ENCODE measurements at places on chromosomes 5 and 9.

DNA sequence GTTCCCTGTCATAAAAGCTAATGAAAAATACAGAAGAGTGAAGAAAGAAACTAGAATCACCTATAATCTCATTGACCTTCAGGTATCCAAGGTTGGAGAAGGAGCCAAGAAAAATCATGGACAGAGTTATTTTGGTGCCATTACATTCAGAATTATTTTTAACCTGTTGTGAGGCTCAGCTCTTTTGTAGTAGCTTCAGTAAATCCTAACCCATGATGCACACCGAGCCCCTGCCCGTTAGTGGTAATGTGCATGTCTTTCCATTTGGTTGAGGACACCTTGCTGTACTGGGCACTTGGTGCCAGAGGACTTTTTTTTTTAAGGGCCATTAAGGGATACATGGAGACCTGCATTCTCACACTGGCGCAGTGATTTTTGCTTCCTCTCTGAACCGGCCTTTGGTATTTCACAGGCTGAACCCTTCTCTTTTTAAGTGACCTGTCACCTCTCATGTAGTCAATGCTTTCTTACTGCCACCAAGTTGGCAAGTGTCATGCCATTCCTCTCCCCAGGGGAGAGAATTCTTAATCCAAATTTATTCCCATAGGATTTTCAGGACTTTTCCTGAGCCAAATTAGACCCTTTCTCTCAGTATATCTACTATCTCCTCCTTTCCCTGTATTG is 125.6 kb downstream of the SMARCA2 start:
- DNase-seq = no peak

DNA sequence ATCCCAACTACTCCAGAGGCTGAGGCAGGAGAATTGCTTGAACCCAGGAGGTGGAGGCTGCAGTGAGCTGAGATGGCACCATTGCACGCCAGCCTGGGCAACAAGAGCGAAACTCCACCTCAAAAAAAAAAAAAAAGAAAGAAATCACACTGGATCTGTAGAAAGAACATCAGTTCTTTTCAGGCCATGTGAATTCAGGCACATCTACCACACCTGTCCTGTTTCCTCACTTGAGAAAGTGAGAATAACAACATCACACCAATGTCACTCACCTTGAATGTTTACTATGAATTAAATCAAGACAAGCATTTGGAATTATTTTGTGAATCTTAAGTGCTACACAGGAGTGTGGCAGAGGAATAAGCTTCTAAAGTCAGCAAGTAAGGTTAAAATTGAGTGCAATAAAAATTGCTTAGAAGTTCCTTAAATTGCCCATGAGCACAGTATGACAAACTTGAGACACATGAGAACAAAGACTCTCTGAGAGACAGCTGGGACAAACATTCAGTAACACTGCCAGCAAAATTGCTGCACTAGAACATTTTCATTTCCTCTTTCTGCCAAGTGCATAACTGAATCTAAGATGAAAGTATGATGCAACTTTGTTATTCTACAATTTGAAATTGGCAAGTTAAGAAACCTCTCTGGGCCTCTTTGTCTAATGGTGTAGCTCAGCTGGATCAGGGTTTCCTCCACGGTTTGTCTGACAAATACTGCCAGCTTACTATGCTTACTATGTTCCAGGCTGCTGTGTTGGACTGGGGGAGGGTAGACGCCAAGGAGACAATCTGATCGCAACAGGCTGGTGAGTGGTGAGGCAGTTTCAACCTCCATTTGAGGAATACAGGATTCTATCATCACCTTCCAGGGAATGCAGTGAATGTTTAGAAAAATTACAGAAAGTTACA is 1.9 kb upstream of the RIC1 start:
- DNase-seq = no peak

DNA sequence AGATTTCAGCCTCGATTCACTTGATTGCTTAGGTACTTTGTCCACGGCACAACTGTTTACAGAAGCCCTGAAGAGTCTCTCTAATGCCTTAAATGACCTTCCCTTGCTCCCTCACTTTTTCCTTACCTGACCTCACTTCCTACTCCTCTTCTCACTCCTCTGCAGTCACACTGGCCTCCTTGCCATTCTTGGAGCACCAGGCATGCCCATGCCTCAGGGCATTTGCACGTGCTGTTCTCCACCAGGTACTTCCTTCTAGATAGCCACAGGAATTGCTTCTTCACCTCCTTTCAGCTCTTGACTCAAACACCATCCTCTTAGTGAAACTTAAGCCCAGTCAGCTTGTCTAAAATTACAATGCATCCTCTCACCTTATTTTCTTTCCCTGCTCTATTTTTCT is 52.4 kb upstream of the TRAF1 start:
- no peak for DNase-seq

DNA sequence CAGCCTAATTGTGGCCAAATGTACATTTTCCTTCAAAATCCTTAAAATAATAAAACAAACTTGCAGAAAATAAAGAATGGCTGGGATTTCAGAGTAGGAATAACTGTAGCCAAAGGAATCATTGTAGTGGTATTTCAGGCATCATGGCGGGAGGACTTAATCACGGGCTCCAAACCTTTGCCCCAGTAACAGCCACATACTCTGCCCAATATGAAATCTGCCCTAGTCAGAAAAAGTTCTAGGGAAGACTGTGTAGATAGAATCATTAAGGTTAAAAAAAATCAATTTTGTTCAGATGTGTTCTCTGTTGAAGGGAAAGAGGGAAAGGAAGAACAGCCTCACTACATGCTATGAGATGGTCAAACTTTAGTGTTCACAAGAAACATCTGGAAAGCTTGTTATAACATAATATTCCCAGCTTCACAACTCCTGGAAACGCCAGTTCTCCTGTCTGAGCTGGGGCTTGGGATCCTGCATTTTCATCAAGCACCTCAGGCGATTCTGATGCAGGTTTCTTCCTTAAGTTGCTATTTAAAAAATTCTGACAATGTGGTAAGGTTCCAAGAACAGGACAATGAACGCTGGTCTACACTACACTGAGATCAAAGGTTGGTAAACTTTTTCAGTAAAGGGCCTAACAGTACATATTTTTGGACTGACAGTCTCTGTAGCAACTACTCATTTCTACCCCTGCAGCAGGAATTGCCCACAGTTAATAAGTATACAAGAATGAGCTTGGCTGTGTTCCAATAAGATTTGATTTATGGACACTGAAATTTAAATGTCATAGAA is 87.9 kb downstream of the CEMIP2 start:
- no peak for DNase-seq

- DNase-seq = no peak
Observed at GRCh38 chr5:150774145-150774544, 4.4 kb upstream of the SMIM3 start.

- no peak for DNase-seq
Observed at GRCh38 chr9:92044936-92045335, 70.3 kb downstream of the SPTLC1 start.

- no peak for DNase-seq
Observed at GRCh38 chr5:96391921-96392320, 41.1 kb downstream of the PCSK1 start.

DNA sequence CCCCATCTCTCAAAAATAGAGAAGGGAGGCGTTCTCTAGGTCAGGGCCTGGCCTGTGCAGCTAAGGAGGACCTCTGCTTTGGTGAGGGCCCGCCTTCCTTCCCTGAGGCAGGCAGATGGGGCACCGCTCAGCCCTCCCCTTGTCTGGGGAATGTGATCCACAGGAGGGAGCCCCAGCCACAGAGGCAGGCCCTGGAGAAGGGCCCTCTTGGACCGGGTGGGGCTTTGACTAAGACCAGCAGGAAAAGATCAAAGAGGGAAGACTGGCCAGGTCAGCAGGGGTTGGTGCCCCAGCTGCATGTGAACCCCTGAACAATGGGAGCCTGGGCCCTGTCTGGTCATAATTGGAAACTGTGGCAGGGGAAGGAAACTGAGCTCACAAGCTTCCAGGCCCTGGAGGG is 21.9 kb downstream of the PTPA start:
- DNase-seq = no peak

DNA sequence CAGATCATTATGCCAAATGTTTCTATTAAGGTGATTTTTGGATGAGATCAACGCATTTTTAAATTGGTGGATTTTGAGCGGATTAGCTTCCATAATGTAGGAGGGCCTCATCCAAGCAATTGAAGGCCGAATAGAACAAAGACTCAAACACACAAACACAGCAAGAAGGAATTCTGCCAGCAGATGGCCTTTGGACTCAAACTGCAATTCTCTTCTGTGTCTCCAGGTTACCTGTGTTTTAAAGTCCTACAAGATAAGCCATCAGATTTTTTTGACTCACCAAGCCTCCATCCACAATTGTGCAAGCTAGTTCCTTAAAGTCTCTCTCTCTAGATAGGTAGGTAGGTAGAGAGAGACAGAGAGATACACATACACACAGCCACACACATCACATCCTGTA is 25.5 kb downstream of the CDH6 start:
- DNase-seq = no peak

- DNase-seq = no peak
Observed at GRCh38 chr9:134633362-134634142, 8.1 kb upstream of the COL5A1 start.

GRCh38 chr5:173634465-173634983 is 18.1 kb upstream of the BOD1 start:
- no peak for DNase-seq

- DNase-seq = no peak
Observed at GRCh38 chr5:162242416-162242815, 174.8 kb downstream of the GABRG2 start.

DNA sequence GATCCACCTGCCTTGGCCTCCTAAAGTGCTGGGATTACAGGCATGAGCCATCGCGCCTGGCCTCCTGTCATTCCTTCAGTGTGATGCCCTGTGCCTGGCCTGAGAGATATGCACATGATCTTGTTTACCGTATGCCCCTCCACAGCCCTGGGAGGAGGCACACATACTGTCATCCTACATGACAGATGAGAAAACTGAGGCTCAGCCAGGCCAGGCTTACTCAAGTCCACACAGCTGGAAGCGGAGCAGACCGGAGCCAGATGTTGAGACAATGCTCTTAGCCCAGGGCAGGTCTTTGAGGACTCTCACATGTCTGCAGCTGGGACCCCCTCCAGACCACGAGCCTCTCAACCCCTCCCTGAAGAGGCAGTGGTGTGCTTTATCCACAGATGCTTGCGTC is 38.7 kb upstream of the SH3PXD2B start:
- DNase-seq = no peak

DNA sequence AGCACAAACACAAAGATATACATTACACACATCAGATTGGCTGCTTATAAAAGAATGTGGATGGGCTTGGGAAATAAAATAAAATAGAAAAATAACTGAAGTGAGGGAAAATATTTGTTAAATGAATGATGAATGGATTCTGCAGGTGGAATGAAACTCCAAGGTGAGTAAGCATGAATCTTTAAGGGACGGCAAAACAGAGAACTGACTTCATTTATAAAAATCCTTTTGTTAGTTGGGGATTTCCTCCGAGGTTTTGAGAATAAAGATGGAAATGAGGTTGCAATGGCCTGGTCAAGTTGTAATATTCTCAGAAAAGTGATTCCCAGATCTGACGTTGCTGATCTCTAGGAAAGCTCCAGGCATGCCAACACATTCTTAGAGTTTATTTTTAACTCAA is 20.9 kb upstream of the SEMA6A start:
- no peak for DNase-seq

DNA sequence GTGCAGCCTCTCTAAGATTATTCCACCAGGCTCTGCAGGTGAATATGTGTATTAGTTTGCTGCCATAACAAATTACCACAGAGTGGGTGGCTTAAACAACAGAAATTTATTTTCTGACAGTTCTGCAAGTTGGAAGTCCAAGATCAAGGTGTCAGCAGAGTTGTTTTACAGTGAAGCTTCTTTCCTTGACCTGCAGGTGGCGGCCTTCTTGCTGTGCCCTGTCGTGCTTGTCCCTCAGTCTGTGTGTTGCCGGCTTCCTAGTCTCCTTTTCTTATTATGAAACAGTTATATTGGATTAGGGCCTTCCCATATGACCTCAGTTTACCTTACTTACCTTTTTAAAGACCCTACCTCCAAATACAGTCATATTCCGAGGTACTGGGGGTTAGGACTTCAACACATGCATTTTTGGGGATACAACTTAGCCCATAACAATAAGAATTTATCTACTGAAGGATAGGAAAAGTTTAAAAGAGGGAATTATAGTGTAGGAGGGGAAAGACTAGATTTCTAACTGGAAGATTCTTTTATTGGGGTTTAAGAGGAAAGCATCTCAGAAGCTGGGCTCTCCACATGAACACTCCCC is 97.4 kb downstream of the OSTF1 start:
- no peak for DNase-seq

DNA sequence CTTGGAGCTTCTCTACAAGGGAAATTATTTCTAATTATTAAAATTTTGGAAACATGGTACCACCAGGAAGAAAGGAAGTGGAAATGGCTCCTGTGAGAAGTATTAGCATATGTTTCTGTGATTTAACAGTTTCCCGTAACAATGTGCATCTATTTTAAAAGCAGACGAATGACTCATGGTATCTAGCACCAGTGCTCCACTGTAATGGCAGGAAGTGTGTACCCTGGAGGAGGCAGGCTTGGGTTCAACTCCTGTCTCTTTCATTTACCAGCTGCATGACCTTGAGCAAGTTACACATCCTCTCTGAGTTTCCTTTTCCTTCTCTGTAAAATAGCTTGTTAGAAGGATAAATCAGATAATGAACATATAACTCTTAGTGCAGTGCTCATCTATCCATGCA is 41.0 kb upstream of the ANGPTL2 start:
- DNase-seq = no peak

DNA sequence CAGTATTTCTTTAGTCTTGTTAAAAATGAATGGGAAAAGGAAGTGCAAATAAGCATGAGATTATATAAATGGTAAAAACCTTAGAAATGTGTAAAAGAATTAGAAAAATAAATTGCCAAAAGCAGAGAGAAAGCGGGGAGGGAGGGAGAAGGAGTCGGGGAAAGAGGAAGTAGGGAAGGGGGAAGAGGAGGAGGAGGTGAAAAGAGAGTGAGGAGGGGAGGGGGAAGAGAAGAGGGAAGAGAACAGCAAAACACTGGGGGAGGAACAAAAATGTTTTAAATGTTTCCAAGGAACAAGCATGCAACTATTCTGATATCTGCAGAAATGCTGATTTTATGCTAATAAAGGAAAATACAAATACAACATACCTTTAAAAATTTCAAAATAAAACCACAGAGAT is 317.5 kb downstream of the PIK3R1 start:
- no peak for DNase-seq

GRCh38 chr5:157494178-157494832 is 34.3 kb downstream of the NIPAL4 start:
- DNase-seq = no peak

- no peak for DNase-seq
Observed at GRCh38 chr9:100465761-100466160, 7.2 kb upstream of the TMEFF1 start.

DNA sequence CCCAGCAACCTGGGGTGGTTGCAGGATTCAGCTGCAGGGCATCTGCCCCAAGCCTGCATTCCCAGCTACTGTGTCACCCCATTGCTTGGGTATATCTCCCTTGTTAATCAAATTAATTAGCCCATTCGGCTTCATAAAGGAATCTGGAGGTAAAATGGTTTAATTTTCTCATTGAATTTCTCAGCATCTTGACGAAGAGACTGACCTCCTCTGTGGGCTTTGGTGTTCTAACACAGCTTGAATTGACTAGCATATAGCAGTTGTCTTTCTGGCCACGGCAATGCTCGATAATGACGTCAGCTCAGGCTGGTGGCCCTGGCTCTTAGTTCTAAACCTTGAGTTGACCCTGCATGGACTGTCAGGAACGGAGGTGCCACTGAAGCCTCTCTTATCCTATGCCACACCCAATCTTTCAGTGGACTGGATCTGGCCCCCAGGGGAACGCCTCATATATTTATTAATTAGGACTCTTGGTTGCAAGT is 72.4 kb downstream of the MSX2 start:
- DNase-seq = no peak

GRCh38 chr5:72860499-72860898 is 44.0 kb downstream of the TNPO1 start:
- DNase-seq = no peak

GRCh38 chr5:171728686-171729085 is 56.9 kb upstream of the SMIM23 start:
- no peak for DNase-seq
